Chondrocyte (in vitro differentiated cells): ENCODE measurements at places on chromosomes 11 and 22. TPM values are rescaled to one million over a fixed set of nuclear protein-coding genes. Genes with fewer than 3 reads are reported as not detected.

The OR52N4 gene
- total RNA-seq: not detected in 3 replicates

The FAM181B gene
- 0.35 to 0.65 TPM (median 0.46 TPM) in 3 replicates for total RNA-seq

The OR52M1 gene
- not detected in 3 replicates for total RNA-seq

The TIMP3 gene
- total RNA-seq: 51.1 to 126 TPM (median 126 TPM) in 3 replicates

- DNase-seq: no peak
- H3K27ac ChIP-seq: peak overlapping the region; percentile 6
- H3K27me3 ChIP-seq: no peaks in the 10 kb centered on the region
- H3K36me3 ChIP-seq: no peaks in the 10 kb centered on the region
- no peak overlapping the region for H3K4me3 ChIP-seq
- peaks cover 86% of the 10 kb centered on the region for H3K4me1 ChIP-seq
Measured at GRCh38 chr22:40529821-40530220, 106.7 kb downstream of the MRTFA start.

- H3K27ac ChIP-seq: no peak overlapping the region
- H3K36me3 ChIP-seq: peaks cover 13% of the 10 kb centered on the region
- no peaks in the 10 kb centered on the region for H3K4me1 ChIP-seq
- no peak for DNase-seq
- H3K4me3 ChIP-seq: no peak overlapping the region
- no peaks in the 10 kb centered on the region for H3K27me3 ChIP-seq
Measured at GRCh38 chr22:42893371-42894150, 36.5 kb upstream of the ARFGAP3 start.

DNA sequence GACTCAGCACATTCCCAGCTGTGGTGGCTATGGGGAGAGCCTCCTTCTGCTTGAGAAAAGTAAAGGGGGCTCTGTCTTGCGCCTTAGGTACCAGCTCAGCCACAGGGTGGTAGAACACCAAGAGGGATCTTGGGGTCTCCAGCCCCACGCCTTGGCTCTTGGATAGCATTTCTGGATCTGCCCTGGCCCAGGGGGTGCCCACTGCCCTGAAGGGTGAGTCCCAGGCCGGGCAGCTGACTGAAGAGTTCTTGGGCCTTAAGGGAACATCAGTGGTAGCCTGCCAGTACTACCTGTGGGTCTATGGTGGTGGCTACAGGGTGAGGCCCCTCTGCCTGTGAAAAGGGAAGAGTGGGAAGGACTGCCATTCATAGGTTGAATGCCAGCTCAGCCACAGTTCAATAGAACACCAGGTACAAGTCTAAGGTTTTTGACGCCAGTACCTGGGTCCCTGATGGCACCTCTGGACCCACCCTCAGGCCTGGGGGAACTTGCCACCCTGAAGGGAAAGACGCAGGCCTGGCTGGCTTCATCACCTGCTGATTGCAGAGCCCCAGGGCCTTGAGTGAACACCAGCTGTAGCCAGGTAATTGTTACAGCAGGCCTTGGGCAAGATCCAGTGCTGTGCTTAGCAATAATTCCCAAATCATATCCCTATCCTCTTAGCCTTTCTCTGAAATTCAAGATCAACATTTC, 3.9 kb downstream of the CWF19L2 start:
- peaks cover 20% of the 10 kb centered on the region for H3K4me1 ChIP-seq
- DNase-seq: no peak
- peaks cover 4% of the 10 kb centered on the region for H3K36me3 ChIP-seq

GRCh38 chr11:72174302-72175070, 17.5 kb upstream of the FOLR1 start:
- DNase-seq: no peak
- no peak overlapping the region for H3K4me3 ChIP-seq
- H3K27ac ChIP-seq: no peak overlapping the region
- peaks cover 21% of the 10 kb centered on the region for H3K27me3 ChIP-seq

- H3K27ac ChIP-seq: peak overlapping the region; percentile 39
- DNase-seq: no peak
- H3K36me3 ChIP-seq: no peaks in the 10 kb centered on the region
- H3K4me1 ChIP-seq: peaks cover 14% of the 10 kb centered on the region
- H3K4me3 ChIP-seq: no peak overlapping the region
Measured at GRCh38 chr11:132901638-132902471, 630.4 kb downstream of the OPCML start.

DNA sequence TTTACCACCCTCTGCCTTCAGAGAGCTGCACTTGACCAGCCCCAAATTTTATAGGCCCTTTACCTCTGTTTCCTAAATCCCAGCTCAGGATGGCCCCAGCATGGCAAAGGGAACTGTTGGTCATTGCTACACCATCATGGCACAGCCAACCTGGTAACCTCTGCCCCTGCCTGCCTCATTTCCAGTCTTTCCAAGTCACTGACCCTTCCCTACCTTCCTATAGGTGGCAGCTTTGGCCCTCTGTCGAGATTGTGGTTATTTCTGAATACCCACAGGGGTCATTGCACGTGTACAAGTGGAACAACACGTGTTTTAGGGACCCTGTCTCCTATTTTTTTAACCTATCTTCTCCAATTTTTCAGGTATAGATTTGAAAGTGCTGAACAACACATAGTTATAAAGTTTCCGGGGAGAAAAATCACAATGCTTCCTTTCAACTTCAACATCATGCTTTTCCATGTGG, 2.8 kb downstream of the GALNT18 start:
- H3K36me3 ChIP-seq: peaks cover 1% of the 10 kb centered on the region
- peaks cover 67% of the 10 kb centered on the region for H3K4me1 ChIP-seq
- peak overlapping the region; percentile 3 for H3K27ac ChIP-seq
- peak overlapping the region; percentile 91 for H3K4me3 ChIP-seq
- DNase-seq: no peak
- H3K27me3 ChIP-seq: no peaks in the 10 kb centered on the region

DNA sequence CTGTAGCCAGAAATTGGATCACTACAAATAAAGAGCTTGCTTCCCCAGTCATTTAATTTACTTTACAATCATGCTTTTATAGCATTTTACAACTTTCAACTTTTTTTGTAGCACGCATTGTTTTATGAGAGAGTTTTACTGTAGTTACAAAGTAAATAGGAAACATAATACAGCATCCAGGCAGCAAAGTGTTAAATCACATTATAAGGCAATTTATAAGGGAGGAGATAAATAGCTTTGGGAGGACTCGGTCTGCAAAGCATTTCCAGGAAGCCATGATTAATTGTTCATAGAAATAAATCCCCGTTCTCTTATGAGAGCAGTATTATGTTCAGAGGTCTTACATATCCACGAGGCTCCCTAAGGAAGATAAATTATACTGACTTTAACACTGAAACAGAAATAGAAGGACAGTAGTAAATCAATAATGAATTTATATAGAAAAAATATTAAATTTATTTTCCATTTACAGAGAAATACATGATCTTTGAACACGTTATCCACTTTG, 792.6 kb upstream of the RAG2 start:
- H3K4me1 ChIP-seq: no peaks in the 10 kb centered on the region
- peaks cover 3% of the 10 kb centered on the region for H3K27me3 ChIP-seq
- no peak overlapping the region for H3K27ac ChIP-seq
- no peak overlapping the region for H3K4me3 ChIP-seq

GRCh38 chr11:28759311-28759710, 651.1 kb downstream of the METTL15 start:
- peaks cover 1% of the 10 kb centered on the region for H3K36me3 ChIP-seq
- H3K4me1 ChIP-seq: peaks cover 39% of the 10 kb centered on the region
- DNase-seq: no peak
- no peaks in the 10 kb centered on the region for H3K27me3 ChIP-seq

DNA sequence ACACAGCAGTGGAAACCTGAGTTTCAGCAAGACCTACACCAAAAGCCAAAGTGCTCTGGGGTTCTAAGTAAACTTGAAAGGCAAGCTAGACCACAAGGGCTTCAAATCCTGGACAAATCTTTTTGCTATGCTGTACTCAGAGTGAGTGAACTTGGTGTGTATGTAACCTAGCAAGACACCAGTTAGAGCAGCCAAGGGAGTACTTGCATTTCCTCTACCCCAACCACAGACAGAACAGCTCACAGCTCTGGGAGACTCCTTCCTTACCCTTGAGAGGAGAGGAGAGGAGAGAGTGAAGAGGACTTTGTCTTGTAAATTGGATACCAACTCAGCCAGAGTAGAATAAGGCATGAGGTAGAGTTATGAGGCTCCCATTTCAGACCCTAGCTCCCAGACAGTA, 71.4 kb downstream of the CTSC start:
- H3K4me1 ChIP-seq: no peaks in the 10 kb centered on the region
- H3K27me3 ChIP-seq: peaks cover 4% of the 10 kb centered on the region
- H3K4me3 ChIP-seq: no peak overlapping the region
- no peak for DNase-seq
- H3K36me3 ChIP-seq: no peaks in the 10 kb centered on the region

DNA sequence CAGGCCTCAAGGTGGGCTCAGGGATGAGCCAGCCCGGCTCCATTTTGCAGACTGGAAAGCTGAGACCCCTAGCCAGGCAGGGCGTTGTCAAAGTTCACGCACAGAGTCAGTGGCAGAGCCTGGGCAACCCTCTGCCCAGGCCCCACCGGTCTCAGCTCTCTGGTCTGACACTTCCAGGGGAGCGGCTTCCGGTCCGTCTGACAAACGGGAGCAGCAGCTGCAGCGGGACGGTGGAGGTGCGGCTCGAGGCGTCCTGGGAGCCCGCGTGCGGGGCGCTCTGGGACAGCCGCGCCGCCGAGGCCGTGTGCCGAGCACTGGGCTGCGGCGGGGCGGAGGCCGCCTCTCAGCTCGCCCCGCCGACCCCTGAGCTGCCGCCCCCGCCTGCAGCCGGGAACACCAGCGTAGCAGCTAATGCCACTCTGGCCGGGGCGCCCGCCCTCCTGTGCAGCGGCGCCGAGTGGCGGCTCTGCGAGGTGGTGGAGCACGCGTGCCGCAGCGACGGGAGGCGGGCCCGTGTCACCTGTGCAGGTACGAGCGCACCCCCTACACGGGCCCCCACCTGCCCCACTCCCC, 36.0 kb downstream of the CD6 start:
- DNase-seq: no peak
- H3K36me3 ChIP-seq: no peaks in the 10 kb centered on the region
- H3K4me1 ChIP-seq: peaks cover 22% of the 10 kb centered on the region
- no peak overlapping the region for H3K27ac ChIP-seq
- peak overlapping the region; percentile 58 for H3K4me3 ChIP-seq
